ENCODE measurements at places on chromosomes 11 and 22.

DNA sequence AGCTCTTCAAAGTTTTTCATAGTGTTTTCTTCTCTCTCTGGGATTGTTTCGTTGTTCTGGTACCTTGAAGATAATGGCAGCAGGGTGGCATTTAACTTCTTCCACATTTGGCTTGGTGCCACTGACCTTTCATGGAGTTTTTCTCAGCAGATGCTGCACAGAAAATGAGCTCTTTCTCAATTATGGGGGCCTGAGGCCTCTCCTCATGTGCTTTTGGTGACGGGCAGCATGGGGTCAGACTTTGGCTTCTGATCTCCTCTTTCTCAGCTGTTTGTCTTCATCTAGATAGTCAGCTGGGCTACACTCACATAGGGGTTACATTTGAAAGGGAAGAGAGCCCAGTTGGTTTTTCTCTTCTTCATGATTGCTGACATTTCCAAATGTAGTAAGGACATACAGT lies 76.3 kb downstream of the FAT3 start:
- no peak for DNase-seq

DNA sequence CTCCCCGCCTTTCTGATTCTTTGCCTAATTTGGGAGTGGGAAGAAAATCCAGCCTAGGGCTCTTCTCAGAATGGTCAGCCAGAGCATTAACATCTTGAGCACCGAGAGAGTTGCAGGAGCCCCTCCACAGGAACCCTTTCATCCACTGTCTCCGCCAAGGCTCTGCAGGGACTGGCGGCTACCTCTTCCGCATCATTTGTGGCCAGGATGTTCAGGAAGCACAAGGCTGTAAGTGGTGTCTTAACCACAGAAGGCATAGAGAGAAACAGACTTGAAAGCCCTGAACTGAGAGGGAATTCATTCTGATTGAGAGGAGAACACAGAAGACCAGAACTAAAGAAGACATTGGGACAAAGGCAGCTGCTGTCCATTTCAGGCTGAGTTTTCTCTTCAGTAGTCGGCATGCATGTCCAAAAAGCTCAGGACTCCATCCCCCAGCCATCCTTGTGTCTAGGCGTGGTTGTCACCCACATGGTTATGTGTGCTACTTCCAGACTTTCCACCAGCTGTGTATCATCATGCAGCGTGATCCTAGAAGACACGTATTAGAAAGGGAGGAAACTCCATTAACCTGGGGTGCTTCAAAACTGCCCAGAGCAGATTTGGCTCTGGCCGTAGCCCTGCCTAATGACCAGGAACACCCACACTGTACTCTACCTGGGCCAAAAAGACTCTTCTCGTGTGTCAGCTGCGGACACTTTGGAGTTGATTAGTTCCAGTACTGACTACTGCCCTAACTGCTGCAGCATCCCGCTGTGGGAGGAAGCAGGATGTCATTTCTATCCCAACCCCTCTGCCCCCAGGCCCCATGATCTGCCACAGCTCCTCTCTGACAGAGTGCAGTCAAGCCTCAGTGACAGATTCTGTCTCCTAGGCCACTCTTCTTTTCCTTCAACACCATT lies 725.1 kb downstream of the NTM start:
- no peak for DNase-seq

GRCh38 chr11:96607864-96608558 lies 218.2 kb downstream of the JRKL start:
- no peak for DNase-seq

GRCh38 chr11:3340025-3340424 lies 38.9 kb downstream of the ZNF195 start:
- peak; percentile 72 for DNase-seq

- no peak for DNase-seq
Observed at GRCh38 chr11:133388260-133388659, 144.0 kb downstream of the OPCML start.

DNA sequence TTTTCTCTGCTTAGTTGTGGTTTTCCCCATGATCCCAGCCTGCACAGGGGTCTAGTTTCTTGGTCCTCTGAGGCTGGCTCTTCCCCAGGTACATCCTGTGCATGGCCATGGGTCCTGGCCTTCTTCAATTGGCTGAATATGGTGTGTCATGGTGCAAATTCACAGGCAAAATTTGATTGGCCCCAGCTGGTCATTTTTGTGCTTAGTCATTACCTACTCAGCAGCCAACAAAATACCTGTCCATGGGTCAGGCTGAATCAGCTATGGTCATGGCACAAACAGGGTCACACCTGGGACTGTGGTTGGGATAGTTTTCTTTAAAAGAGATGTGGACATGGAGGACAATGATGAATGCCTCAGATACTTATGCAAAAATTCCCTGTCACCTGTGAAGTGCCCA lies 85.7 kb downstream of the CSNK2A3 start:
- DNase-seq, result no peak

- no peak for DNase-seq
Observed at GRCh38 chr11:107924306-107924705, 3.9 kb upstream of the RAB39A start.

GRCh38 chr11:10302744-10303557 lies 1.9 kb upstream of the ADM start:
- peak; percentile 73 for DNase-seq

- DNase-seq, result no peak
Observed at GRCh38 chr11:82698576-82699352, 34.9 kb downstream of the FAM181B start.

DNA sequence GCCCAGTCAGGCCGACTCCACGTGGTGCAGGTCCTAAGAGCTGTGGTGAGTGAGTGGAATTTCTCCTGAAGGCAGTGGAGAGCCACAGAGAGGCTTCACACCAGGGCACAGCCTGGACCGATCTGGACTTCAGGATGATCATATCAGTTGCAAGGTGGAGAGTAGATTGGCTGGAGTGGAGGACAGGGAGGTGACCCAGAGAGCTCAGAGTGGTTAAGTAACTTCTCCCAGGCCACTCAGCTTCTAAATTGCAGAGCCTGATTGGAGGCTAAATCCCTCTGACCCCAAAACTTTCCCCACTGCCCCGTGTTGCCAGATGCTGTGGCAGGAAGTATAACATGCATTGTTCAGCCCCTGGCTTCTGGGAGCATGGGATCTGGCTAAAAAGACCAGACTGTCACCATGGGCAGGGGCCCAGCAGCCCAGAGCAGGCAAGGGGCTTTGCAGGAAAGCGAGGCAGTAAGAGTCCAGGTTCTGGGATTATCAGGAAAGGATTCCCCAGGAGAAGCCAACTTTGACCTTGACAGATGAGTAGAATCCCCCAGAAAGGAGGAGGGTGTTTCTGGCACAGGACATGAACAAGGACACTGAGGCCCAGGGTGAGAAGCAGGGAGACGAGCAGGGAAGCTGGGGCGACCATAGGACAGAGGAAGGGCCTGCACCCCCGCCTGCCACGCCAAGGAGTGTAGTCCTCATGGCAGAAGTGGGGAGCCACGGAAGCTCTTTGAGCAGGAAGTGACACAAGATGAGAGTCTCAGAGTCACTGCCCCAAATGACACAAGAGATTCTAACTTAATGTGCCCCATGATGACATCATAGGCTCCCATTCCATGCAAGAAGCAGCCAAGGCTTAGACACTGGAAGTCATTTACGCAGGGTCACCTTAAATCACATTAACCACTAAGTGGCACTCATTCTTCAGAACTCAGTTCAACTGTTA lies 4.8 kb downstream of the SLC35C1 start:
- DNase-seq, result no peak

GRCh38 chr22:24108073-24108472 lies 73.2 kb upstream of the SUSD2 start:
- DNase-seq, result no peak

GRCh38 chr22:47288680-47289079 lies 526.2 kb downstream of the TBC1D22A start:
- no peak for DNase-seq

GRCh38 chr22:25969286-25969685 lies 200.0 kb upstream of the SEZ6L start:
- DNase-seq, result no peak

- no peak for DNase-seq
Observed at GRCh38 chr11:60159284-60159683, 23.6 kb downstream of the MS4A6A start.

DNA sequence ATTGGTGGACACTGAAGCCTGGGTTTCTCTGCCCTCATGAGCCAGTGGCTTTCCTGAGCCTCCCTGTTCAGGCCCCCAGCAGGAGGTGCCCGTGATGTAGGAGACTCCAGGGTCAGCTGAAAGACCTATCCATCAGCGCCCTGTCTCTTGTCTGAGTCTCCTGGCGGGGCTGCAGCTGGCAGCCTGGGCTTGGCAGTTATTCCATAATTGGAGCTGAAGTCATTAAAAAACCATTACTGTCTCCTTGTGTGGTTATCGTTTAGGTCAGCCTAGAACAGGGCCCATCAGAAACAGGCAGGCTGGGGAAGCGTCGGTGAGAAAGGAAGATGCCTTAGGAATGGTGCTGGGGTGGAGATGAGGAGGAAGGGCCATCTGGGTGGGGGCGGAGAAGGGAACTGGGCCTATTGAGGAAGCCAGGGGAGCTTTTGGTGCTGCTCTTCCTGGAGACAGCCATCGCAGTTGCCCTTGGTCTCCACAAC lies 5.0 kb downstream of the TUB start:
- no peak for DNase-seq

- DNase-seq, result no peak
Observed at GRCh38 chr11:95100191-95100648, 10.6 kb downstream of the ENDOD1 start.

DNA sequence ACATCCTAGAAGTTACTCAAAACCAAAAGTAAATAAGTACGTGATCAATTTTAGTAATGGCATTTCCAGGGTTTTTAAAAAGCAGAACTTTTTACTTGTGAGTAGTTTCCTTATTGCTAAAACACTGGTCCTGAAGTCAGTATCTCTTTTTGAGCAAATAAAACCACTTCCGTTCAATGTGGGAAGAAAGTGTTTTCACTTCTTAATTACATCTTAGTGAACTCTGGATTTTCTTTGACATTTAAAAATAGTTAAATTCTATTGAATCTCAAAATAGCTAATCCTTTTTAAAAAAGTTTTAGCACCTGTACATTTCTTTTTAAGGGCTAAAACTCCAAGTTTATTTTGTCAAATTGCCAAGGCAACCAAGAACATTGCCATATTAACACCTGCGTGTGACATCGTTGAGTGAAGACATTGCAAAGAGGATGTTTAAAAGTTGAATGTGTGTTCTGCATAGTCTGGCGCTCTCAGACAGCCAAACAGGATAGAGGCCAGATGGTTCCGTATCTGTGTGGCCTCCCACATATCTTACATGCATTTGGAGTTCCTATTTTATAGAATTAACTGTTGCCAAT lies 17.2 kb upstream of the OR5B21 start:
- DNase-seq, result no peak

DNA sequence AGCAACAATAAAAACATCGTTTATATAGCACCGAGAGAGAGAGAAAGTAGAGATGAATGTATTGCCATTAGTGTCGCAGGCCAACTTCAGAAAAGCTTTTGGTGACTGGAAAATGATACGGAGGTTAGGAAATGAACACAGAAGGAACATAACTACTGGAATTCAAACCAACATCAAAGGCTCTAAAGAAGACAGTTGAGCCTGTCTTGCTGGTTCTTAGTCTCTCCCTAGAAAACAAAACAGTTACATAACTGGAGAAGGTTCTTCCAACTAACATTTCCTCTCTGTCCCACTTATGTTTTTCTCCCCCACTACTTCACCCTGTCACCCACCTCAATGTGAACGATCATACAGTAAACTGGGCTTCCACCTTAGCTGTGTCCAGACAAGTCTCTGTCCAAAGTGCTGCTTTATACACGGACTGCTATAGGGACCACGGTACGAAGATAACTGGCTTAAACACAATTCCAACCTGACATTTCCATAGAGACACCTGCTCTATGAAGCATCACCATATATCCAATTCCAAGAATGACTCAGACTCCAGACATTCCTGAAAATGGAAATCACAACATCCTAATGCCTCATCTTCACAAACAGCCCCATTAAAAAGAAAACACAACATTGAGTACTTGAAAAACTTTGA lies 85.2 kb upstream of the ARHGAP32 start:
- no peak for DNase-seq

DNA sequence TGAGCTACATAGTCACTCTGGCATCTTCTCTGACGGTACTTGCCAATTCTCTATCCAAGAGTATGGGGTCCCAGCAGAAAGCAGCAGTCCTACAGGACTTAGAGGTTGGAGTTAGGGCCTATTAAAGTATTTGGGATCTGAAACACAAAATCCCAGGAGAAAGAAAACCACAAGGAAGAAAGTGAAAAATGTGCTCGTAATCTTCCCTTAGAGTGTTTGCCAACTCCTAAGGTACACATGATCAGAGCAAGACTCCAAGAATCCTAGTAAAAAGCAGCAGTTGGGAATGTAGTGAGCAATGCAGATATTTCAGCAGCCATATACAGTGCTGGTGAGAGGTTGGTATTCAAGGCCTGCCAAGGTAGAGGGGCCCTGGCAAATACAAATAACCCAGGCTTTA lies 71.6 kb downstream of the EXT2 start:
- peak; percentile 19 for DNase-seq

GRCh38 chr11:86183694-86184093 lies 60.9 kb upstream of the EED start:
- peak; percentile 38 for DNase-seq

DNA sequence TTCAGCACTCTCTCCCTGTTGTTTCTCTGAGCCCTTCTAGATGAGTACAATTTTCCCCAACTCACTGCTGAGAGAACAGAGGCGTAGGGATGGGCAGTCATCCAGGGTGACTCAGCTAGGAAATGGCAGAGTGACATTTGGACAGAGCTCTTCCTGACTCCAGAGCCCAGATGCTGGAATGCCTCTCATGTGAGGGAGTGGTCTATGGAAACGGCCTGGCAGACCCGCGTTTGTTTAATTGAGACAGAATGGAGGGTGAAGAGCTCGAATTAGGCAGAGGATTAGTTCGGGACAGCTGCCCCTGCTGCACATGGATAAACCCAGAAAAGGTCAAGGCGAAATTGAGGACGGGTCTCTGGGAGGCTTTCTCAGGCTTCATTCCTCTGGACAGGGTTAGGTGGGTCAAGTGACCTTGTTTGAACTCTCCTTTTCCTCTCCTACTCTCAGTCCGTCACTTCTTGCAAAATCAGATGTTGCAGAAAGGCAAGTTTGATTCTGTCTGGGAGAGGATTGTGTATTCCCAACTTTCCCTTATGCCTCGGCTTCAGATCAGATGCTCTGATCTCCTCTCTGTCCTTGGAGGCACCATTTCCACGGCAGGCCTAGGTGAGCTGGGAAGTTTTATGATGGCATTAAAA lies 7.6 kb upstream of the LMO2 start:
- DNase-seq, result peak; percentile 83

- no peak for DNase-seq
Observed at GRCh38 chr11:95524314-95525036, 265.1 kb downstream of the FAM76B start.

- DNase-seq, result no peak
Observed at GRCh38 chr11:4481240-4481582, 1.2 kb upstream of the OR52K1 start.

- DNase-seq, result no peak
Observed at GRCh38 chr11:44407211-44407996, 97.5 kb upstream of the ALX4 start.

DNA sequence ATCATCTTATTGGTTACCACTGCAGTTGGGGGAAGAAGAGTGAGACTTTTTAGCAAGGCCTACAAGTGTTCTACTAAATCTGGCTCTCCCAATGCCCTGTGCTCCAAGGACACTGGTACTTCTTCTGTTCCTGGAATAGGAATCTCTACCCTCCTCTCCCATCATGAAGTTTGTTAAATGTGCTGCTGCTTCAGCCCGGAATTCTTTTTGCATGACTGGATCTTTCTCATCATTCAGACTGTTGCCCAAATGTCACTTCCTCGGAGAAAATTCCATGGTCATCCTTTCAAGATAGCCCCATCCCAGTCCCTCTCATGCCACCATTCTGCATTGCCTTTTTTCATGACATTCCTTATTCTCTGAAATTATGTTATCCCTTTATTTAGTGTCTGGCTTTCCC lies 400.8 kb downstream of the SOX6 start:
- DNase-seq, result no peak
